Cardiac muscle cell (in vitro differentiated cells and primary cell): ENCODE measurements at places on chromosomes 11 and 22. TPM values are rescaled to one million over a fixed set of nuclear protein-coding genes. Genes with fewer than 3 reads are reported as not detected.
A peak's percentile ranks its signal among the peaks of the same experiment; 100 is the strongest.

The MUS81 gene
- 74.3 and 88.9 TPM in 2 replicates for total RNA-seq

The OR4C11 gene
- total RNA-seq, result not detected in 2 replicates

DNA sequence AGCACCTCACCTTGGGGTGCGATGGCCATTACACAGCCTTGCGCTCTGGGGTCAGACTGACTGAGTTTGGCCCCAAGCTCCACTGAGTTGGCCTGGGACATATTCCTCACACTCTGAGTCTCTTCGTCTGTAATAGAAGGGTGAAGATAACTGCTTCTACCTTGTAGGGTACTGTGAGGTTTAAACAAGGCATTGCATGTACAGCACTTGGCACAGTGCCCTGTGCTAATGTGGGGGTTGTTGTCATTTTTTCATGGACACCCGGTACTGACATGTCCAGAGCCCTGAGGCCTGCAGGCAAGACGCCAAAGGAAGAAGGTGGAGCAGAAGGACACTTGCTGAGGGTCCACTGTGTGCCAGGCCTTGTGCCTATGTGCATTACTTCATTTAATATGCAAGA, 50.7 kb downstream of the OTOG start:
- H3K4me1 ChIP-seq, result no peaks in the 10 kb centered on the region
- no peak overlapping the region for H3K27ac ChIP-seq
- DNase-seq, result no peak
- H3K27me3 ChIP-seq, result peaks cover 12% of the 10 kb centered on the region
- no peak overlapping the region for H3K4me3 ChIP-seq

DNA sequence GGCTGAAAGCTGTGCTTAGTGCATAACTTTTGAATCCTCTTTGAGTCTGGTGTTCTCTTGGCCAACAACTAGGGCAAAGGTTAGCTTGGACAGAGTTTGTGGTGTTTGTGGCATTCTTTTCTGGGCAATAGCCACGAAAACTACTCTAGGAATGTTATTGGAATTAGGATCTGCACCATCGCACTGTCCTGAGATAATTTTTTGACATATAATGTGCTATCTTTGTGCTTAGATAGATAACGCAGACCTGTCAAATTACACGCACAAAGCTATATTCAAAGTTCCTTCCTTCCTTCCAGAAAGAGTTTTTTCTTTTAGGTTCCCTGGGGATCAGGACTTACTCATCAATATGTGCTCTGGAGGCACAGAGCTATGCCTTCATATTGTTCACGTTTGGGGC, 166.8 kb upstream of the MTMR2 start:
- no peaks in the 10 kb centered on the region for H3K36me3 ChIP-seq
- no peak for DNase-seq
- H3K4me1 ChIP-seq, result peaks cover 5% of the 10 kb centered on the region
- H3K4me3 ChIP-seq, result no peak overlapping the region

DNA sequence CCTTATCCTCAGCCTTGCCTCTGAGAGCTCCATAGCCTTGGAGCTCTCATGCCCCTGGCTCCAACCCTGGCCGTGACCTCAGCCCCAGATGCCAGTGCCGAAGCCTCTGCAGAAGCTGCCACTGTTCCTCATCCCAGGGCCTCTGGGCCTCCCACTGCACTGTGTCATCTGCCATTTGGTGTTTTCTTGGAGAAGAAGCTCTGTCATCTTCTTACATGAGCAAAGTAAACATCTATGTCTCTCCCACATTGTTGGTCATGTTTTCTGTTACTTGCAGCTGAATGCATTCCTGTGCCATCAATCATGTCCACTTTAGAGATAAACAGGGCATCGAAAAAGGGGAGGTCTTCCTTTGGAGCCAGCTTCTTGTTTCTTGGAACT, 45.0 kb upstream of the FTH1 start:
- no peaks in the 10 kb centered on the region for H3K36me3 ChIP-seq
- H3K27me3 ChIP-seq, result no peaks in the 10 kb centered on the region
- H3K4me1 ChIP-seq, result no peaks in the 10 kb centered on the region
- no peak overlapping the region for H3K4me3 ChIP-seq

- no peaks in the 10 kb centered on the region for H3K27me3 ChIP-seq
- H3K4me3 ChIP-seq, result no peak overlapping the region
- DNase-seq, result peak; percentile 26
- no peaks in the 10 kb centered on the region for H3K36me3 ChIP-seq
- H3K4me1 ChIP-seq, result peaks cover 28% of the 10 kb centered on the region
These were observed 27.7 kb downstream of the RTN4R start for GRCh38 chr22:20240447-20240764.

DNA sequence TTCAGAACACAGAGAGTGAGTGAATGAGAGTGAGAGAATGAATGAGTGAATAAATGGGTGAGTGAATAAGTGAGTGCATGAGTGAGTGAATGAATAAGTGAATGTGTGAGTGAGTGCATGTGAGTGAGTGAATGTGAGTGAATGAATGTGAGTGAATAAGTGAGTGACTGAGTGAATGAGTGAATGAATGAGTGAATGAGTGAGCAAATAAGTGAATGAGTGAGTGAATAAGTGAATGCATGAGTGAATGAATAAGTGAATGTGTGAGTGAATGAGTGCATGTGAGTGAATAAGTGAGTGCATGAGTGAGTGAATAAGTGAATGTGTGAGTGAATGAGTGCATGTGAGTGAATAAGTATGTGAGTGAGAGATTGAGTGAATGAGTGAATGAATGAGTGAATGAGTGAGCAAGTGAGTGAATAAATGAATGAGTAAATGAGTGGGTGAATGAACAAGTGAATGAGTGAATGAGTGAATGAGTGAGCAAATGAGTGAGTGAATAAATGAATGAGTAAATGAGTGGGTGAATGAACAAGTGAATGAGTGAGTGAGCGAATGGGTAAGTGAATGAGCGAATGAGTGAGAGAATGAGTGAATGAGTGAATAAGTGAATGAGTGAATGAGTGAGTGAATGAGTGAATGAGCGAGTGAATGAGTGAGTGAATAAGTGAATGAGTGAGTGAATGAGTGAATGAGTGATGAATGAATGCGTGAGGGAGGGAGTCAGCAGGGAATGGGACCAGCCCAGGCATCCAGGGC, 21.3 kb upstream of the MUC5B start:
- DNase-seq, result no peak
- H3K4me3 ChIP-seq, result no peak overlapping the region
- no peaks in the 10 kb centered on the region for H3K27me3 ChIP-seq
